ENCODE measurements at places on chromosomes 3 and 15.

DNA sequence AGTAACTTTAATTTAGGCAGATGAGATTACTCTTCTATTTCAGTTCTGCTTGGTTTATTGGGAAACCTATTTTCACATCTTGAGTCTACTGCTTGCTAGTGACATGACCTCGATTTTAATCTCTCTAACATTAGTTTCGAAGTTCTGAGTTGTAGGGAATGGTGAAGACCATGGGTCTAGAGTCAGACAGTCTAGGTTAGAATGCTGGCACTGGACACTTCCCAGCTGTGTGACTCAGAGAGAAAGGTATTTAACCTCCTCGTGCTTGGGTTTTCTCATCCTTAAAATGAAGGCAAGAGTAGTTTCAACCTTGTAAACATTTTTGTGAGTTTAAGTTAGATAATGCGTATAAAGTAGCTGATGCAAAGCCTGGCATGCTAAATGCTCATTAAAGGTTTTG is 422.1 kb downstream of the GRM7 start:
- DNase-seq: no peak

DNA sequence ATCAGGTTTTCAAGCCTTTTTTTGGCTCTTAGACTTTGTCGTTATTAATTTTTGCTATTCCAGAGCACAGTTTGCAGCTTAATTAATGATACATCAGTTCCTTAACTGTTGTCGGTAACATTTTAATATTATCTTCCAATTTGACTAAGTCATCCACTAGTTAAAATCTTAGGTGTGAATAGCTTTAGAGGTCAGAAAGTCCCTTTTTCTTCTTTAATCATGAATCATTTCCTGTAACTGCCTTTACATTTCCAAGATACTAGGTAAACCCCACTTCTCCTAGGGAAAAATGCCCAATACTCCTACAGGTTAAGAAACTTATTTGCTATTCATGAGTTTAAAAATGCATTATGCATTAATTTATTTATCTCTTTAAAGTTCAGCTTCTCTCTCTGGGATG is 260.9 kb upstream of the CFAP20DC start:
- DNase-seq: no peak

DNA sequence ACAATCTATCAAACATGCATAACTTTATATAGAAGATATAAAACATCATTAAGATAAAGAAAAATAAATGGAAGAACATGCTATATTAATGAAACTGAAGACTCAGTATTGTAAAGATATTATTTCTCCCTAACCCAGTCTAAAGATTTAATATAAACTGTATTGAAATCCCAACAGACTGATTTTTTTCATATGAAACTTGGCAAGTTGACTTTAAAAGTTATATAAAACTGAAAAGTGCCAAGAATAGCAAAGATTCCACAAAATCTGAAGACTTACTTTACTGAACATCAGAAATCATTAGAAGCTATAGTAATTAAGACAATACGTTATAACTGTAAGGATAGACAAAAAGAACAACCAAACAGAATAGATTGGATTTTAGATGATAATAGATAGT is 531.3 kb upstream of the MCTP2 start:
- no peak for DNase-seq

DNA sequence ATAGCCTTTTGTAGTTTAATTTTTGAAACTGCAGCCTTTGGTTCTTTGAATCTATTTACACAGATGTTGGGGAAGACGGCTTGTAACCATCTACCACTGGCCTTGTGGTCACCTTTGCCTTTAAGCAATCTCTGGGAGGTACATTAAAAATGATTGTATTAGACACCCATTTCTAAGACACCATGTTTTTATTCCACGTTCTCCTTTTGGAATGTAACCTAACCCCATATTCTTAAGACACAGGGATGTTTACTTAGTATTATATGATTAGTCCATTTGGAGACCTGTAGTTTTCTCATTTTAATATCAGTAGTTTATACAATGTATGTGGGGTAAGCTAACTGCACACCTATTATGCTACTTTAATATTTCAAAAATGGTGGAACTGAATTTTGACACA is 175.1 kb upstream of the PLSCR5 start:
- DNase-seq: no peak

DNA sequence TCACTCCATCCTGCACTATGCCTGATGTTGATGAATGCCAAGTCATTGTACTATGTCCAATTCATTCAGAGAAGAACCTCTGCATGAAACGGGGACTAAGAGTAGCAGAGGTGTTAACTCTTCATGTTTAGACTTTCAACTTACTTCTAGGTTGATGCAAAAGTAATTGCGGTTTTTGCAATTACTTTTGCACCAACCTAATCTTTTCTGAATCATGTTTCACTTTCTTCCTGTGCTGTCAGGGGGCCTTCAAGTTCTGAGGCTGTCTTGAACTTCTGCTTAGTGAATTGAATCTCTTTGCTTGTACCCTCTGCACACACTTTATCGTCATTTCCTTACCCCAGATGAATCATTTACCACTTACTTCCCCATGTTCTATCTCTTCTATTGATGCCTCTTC is 636.2 kb downstream of the NAALADL2 start:
- DNase-seq: no peak

DNA sequence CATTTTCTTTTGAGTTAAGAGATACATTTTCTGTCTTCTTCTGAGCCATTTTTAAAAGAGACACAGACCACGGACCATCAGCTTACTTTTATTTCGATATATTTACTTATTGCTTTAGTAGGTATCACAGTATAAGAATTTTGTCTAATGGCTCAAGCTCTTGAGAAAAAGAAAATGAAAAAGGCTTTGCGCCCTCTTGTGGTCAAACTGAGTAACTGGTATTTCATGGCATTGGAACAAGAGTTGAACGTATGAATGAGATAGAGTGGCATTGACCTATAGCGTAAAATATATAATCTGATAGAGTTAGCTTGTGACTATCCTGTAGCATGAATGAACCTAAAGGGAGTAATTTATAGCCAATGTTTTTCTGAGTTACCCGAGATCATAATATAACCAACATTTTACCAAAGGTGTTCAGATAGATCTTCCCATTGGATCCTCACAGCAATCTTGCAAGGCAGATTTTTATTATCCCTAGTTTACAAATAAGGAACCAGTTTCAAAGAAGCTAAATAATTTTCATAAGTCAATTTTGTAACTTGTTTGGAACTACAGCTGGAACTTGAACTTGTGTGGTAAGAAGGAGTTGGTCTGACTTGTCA is 154.6 kb downstream of the POLR2M start:
- DNase-seq: no peak

DNA sequence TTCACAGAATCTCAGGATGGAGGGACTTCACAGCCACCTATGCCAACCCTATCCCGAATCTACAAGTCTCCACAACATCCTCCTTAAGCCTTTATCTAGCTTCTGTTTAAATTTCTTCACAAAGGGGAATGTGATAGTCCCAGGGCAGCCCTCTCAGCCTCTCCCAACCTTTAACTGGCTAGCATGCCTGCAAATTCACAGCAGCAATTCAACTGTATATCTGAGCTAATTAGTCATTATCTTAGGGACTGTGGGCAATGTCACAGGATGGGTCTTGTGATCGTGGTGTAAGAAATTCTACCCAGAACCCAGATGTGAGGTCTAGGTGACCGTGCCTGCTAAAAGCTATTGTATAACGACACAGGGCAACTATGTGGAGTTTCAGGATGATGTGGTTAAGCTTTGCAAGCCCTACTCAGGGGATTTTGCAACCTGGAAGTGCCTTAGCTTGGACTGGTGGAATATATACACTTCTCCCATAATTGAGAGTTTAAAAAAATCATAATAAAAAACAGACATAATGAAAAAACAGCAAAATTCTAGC is 65.5 kb upstream of the FBN1 start:
- DNase-seq: no peak

- no peak for DNase-seq
These were observed 2.6 kb upstream of the ABHD10 start for GRCh38 chr3:111976254-111976653.

GRCh38 chr3:112137781-112138180 is 4.7 kb upstream of the GCSAM start:
- no peak for DNase-seq

- no peak for DNase-seq
These were observed 97.2 kb upstream of the PRR23E start for GRCh38 chr3:127095774-127096173.

- DNase-seq: no peak
These were observed 27.2 kb downstream of the TNFAIP8L3 start for GRCh38 chr15:51067510-51067909.

DNA sequence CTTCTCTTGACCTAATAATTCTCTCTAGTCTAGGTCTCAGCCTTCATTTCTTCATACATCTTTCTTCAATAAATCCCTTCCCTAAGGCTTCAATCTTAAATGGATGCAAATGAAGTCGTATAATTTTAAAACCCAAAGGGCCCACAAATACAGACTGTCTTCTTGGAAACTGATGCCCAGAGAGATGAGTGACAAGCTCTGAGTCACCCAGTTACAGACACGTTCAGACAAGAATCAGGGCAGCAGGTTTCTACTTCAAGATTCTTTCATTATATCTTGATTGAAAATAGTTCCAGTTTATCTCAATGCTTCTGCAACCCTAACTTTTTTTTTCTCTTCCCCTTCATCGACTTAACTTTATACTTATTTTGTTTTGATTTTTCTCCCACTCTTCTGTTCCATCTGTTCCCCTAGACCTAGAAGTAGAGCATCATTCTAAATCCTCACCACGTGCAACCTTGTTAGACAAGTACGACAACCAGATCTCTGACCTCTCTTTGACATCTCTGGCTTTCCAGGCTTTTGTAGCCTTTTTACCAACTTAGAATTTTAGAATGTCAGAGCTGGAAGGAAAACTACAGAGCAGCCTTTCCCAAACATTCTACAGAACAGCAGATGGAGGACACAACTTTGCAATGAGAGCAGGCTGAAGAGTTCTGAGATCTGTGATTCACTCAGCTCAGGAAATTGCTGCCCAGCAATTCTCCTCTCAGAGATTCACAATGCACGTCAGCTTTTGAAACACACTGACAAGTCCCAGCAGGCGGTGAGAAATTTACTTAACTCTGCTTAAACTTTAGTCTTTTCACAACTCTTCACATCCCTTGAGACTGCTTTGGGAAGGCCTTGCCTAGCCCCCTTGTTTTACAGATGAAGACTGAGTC is 25.3 kb downstream of the NCEH1 start:
- no peak for DNase-seq

DNA sequence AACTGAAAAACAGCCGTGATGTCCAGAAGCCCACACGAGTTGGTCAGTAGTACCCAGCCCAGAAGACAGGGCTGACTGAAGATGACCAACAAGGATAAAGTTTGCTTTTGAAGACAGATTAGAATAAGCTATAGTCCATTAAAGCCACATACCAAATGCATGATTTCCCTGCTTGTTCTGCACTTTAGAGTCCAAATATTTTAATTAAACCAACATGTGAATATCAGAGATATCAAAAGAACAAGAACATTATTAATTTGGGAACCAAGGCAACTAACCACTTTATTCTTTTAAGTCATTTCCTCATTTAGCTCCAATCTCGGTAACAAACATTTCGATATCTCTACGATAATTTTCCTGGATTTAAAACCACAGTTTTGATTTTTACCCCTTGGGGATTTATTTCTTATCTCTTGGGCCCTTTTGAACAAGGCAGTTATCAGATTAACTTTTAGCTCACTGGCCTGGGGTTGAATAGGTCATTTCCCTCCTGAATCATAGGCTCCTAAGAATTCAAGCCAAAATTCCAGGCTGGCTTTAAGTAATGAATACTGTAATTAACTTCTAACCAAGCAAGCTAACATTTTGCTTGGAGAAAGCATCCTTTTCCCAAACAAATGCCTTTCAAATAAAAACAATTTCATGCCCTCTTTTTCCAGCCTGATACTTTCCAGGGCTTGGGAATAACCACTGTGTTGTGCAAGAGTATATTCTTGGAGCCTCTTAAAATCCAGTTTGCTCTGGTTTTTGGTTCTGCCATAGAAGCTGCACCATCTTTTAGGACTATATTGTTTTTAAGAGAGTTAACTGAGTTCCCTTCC is 102.9 kb upstream of the NR2E3 start:
- DNase-seq: no peak

DNA sequence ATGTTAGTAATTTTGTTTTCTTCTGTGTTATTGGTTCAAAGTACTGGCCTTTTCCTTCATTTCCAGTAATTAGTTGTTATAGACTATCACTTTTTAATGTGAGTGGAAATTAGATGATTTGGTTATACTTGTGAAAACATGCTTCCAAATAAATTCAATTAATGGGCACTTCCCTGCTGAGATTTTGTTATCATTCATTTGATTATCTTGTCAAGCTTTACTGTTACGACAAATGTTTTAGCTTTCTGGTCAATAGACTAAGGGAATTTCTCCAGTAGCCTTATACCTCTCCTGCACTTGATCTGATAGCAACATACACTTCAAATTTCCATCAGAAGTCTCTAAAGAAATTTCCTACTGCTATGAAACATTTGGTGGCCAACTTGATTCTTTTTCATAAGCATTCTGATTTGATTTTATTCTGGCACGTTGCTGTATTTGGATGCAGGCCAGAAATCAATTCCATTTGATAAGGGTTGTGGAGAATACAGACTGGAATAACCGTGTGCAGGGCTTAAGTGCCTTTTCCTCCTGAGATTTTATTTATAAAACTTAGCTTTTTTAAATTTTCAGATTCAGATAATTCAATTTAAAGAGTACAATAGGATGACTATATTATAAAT is 573.8 kb upstream of the NAALADL2 start:
- no peak for DNase-seq

GRCh38 chr15:46901001-46901400 is 816.3 kb upstream of the SEMA6D start:
- no peak for DNase-seq

GRCh38 chr3:194163697-194164096 is 27.7 kb downstream of the HES1 start:
- DNase-seq: no peak

DNA sequence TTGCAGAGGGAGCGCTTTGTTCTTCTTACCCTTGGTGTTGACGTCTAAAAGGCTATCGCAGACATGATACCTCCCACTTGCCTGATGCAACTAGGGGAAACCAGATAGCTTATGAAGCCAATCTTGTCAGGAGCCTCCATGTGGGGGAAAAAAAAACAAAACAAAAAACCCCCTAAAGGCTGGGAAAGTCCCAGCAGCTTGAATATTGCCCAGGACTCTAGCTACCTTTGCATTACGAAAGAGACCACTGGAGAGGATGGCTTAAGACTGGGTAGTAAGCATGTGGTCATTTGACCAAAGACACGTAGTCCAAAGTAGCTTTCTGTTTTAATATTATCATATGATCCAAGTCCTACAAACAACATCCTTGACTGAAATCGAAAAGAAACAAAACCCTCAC is 120.7 kb upstream of the WNT5A start:
- DNase-seq: no peak

DNA sequence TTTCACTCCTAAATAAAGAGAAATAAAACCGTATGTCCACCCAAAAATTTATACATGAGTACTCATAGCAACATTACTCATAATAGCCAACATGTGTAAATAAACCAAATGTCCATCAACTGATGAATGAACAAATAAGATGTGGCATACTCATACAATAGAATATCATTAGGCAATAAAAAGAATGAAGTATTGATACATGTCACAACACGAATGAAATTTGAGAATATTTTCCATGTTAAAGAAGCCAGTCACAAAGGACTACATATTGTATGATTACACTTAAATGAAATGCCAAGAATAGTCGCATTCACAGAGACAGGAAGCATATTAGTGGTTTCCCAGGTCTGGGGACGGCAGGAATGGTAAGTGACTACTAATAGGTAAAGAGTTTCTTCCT is 869.2 kb downstream of the IGSF11 start:
- DNase-seq: no peak
